ENCODE measurements at places on chromosomes 7 and 10.

GRCh38 chr7:124208173-124208572, 175.3 kb upstream of the TMEM229A start:
- no peak for DNase-seq

DNA sequence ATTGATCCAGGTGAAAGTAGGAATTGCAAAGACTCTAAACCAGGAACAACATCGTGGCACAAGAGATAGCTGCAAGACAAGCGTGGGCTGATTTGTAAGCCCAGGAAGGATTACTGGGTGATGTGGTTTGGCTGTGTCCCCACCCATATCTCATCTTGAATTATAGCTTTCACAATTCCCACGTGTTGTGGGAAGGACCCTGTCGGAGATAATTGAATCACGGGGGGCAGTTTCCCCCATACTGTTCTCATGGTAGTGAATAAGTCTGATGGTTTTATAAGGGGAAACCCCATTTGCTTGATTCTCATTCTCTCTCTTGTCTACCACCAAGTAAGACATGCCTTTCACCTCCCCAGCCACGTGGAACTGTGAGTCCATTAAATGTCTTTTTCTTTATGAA, 59.5 kb downstream of the ST8SIA6 start:
- DNase-seq: no peak

GRCh38 chr7:137734221-137734620, 112.6 kb downstream of the DGKI start:
- no peak for DNase-seq

DNA sequence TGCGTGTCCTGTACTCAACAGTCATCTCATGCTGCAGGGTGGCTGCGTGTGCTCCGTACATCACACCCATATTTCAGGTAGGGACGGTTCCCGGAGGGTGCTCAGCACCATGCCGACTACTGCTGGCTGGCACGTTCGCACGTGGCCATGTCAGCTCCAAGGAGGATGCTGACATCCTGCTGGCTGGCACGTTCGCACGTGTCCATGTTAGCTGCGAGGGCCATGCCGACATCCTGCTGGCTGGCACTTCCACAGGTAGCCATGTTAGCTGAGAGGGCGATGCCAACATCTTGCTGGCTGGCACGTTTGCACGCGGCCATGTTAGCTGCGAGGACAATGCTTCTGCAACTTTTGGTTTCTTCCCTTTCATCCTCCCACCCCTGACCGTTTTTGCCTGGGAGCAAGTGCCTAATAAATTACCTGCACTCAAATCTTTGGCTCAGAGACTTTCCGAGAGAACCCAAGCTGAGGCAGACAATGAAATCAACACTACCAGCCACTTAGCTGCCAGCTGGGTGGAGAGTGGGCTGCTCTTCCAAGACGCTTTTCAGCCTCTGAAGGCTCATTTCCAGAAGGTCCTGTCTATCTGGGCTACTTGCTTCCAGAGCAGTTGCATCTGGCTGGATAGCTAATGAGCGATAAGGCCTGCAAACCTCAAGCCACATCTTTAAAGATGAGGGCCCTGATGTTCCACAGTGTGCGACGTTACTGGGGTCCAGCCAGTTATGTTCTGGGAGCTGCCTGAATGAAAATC, 104.6 kb downstream of the WDR37 start:
- no peak for DNase-seq

- no peak for DNase-seq
Measured at GRCh38 chr7:36205803-36206202, 52.7 kb downstream of the EEPD1 start.

DNA sequence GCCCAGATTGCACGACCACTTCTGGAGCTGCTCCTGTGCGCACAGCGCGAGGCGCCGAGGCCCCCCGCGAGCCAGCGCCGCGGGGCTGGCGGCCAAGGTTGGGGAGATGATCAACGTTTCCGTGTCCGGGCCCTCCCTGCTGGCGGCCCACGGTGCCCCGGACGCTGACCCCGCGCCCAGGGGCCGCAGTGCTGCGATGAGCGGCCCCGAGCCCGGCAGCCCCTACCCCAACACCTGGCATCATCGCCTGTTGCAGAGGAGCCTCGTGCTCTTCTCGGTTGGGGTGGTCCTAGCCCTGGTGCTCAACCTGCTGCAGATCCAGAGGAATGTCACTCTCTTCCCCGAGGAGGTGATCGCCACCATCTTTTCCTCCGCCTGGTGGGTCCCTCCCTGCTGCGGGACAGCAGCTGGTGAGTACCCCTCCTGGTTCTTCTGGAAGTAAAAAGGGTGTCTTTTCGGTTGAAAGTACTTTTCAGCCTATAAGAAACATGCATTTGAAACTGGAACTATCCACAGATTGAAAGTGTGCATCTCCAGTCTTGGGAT, 683 bp downstream of the INSIG1 start:
- DNase-seq: peak; percentile 23

DNA sequence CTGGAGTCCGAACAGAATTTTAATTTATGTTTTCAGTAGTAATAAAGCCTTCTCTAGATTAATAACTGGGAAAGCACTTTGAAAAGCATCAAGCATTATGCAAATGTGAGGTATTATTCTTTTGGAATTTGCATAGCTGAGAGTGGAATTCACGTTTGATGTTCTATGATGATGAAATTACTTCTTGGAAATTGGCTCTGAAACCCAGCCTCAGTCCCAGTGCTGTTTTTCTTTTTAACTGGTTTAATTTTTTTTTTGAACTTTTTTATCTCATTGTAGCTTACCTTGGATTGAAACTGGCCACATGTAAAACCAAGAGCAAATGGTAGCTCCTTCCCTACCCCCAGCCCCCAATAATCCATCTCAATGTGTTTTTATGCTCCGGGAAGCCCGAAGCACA, 1.2 kb downstream of the TBXAS1 start:
- DNase-seq: no peak

- no peak for DNase-seq
Measured at GRCh38 chr10:12418000-12418399, 68.7 kb downstream of the CAMK1D start.

DNA sequence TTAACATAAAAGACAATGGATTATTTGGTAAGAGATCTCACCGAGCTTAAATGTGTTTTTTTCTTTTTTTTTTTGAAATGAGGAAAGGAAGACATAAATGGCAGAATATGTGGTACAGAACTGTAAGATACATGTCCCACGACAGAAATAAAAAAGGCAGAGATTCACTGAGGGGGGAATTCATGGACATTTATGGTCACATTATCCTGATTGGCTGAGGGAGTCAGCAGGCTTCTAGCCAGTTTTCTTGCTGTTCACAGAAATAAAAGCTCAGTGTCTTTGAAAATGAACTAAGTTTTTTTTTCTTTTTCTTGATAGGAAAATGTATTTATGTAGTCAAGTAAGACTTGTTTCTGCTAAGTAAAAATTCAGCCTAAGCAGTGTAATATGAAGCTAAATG, 8.2 kb upstream of the FAS start:
- no peak for DNase-seq

- no peak for DNase-seq
Measured at GRCh38 chr10:76555067-76555670, 1082.4 kb downstream of the KCNMA1 start.

DNA sequence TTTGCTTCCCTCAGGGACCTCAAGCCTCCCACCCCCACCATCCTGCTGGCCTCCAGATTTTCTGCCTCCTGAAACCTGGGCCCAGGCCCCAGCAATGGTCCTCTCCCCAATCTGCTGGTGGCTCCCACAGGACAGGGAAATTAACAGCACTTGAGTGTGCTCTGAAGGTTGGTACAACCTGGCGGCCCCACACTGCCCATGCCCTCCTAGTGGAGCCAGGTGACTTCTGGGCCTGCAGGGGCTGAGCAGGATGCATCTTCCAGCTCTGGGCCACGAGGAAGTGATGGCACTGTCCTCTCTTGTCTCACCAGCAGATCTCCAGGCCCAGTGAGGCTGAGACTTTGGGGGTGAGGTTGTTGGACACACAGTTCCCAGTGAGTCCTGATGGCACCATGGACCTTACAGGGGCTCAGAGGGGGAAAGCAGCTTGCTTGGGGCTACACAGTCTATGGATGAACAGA, 3.6 kb upstream of the ZMIZ1 start:
- no peak for DNase-seq

- no peak for DNase-seq
Measured at GRCh38 chr10:121624836-121625486, 26.7 kb upstream of the FGFR2 start.

GRCh38 chr10:76051007-76051936, 619.8 kb downstream of the LRMDA start:
- DNase-seq: no peak

DNA sequence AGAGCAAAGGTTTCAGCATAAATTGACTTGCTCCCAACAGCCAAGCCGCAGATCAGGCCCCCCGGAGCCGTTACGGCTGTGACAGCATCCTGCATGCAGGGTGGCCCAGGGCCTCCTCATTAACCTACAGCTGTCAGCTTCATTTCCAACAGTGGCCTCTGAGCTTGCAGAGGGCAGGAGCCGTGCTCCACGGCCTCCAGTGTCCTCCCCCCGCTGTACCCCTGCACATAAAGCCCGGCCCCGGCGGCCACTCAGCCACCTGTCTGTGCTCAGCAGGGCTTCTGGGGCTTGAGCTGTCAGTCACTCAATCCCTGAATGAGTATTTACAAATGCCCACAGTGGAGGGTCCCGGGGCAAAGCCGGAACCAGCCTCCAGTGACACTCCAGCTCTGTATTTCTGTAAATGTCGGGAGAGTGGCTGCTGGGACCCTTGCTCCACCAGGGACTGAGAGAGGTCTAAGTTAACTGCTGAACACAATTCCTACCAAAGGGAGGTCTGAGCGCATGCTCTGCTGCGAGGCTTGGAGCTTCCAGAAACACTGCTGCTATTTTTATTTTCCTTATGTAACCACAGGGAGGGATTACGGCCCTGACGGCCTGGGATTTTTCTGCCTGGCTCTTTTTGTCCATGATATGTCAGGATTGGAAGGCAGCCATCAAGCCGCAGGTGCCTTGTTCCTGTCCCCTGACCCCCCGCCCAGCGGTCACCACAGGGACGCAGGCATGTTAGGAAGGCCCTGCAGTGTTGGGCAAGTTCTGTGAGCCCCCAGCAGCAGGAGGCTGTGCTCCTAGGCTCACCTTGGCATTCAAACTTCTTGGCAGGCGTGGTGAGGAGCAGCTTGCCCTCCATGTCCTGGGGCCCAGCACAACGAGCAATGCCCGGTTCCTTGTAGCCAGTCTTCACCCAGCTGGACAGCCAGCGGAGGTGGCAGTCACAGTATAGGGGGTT, 165.0 kb downstream of the SLIT1 start:
- no peak for DNase-seq

- DNase-seq: no peak
Measured at GRCh38 chr7:109984729-109985128, 1106.2 kb upstream of the LRRN3 start.

GRCh38 chr7:133051719-133052400, 30.0 kb downstream of the CHCHD3 start:
- no peak for DNase-seq

Measured in activated CD8-positive, alpha-beta memory T cell treated with anti-CD3 and anti-CD28 coated beads, Interleukin-2, amount 50 U/mL, for 4 hours (primary cell).